Stimulated activated CD8-positive, alpha-beta memory T cell treated with anti-CD3 and anti-CD28 coated beads, Interleukin-7, amount 100 ng/mL, for 48 hours (primary cell): ENCODE measurements at places on chromosomes 7 and 10.

- DNase-seq = no peak
Measured at GRCh38 chr10:56585447-56586171, 224.6 kb upstream of the ZWINT start.

- DNase-seq = no peak
Measured at GRCh38 chr10:61836888-61837754, 64.4 kb upstream of the ARID5B start.

DNA sequence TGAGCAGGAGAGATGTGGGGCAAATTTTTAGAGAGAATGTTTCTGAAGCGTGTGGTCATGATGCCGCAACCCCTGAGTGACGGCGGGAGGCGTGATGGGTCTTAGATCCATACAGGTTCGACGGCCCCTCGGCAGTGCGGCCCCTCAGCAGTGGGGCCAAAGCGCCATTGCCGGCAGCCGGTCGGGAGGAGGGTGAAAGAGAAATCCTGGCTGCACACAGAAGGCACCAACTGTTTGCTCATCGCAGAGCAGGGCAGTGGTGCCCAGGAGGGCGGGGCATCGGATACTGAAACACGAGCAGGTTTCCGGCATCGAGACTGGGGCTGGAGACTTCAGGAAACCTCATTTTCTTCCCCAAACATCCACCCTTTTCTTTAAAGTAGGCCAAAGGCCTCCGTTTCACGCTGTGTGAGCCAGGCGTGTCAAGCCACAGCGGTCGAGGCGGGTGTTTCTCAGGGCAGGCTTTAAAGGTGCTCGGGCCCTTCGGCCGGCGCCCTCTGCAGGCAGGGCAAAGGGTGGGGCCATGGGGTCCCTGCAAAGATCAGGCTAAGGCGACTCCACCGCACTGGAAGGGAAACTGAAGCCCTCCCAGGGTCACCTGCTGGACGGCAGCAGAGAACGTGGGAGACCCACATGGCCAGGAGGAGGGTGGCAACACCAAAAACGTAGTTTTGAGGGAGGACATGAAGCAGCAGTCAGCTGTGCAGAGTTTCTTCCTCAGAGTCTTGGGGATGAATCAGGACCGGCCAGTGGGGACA lies 42.0 kb upstream of the PPP2R2D start:
- DNase-seq = no peak

DNA sequence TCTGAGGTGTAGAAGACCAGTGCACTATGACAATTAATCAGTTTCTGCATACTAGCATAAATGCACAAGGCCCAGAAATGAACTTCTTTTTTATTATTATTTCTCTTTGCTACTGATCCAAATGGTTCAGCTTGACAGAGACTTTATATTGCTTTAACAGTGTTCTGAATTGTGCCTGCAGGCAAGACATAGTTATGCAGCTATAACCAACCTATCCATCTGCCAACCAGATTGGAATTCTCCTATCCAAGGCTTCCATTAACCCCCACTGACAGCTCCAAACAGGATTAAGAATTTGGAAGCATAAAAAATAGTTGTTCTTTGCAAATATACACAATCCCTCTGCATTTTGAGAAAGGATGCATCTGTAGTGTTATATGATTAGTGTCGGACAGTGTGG lies 98.2 kb downstream of the BTRC start:
- no peak for DNase-seq

- DNase-seq = no peak
Measured at GRCh38 chr7:99621271-99621670, 4.5 kb downstream of the ZSCAN25 start.
